ENCODE measurements at places on chromosomes 16 and 17.
A peak's percentile ranks its signal among the peaks of the same experiment; 100 is the strongest.

- no peak for DNase-seq
These were observed 290.5 kb upstream of the FOXF1 start for GRCh38 chr16:86219655-86220445.

- no peak for DNase-seq
These were observed 163.7 kb upstream of the TNRC6C start for GRCh38 chr17:77794846-77795245.

GRCh38 chr16:74071996-74072535, 224.5 kb upstream of the PSMD7 start:
- no peak for DNase-seq

DNA sequence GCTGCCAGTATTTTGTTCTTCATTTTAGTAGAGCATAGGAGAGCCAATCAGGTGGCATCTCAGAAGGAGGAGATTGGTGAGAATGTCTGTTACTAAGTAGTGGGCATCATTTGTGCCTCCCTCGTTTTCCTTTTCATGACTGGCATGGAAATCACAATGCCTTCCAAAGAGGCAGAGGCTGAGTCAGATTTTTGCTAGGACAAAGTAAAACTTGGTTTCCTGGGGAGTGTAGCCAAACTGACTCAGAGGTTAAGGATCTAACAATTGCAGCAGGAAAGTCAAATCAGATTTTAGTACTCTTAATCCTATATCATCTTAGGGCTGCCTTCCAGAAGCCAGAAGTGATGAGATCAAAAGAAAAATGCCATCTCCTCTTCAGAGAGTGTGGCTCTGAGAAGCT, 138.7 kb downstream of the ANKFN1 start:
- DNase-seq: no peak

DNA sequence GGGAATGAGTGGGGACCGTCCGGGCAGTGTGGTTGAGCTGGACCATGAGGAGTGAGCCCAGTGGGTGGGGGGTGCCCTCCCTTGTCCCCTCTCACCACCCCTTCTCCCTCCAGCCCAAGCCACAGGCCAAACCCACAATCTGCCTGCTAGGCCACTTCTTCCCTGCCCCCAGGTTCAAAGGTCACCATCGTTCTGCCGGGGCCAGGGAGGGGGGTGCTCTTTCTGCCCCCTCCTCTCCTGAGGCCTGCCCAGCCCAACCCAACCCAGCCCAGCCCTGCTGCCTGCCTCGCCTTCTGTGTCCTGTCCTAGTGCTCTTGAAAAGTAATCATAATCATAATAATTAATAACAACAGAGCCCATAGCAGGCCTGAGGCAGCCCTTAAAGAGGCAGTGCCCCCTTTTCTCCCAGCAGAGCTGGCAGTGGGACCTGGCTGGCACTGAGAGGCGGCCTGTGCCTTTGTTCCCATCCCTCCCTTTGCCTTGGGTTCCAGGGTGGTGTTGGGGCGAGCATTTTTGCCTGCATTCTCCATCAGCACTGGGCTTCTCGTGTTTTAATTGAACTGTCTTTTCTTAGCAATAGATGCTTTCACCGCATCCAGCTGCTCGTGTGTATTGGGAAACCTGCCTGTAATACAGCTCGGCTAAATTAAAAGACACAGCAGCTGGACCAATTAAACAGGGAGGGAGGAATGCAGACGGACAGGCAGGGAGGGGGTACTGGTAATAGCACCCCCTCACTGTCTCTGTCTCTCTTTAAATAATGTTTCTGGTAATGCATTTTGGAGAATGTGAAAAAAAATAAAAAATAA, 46.8 kb downstream of the SREBF1 start:
- DNase-seq: no peak

DNA sequence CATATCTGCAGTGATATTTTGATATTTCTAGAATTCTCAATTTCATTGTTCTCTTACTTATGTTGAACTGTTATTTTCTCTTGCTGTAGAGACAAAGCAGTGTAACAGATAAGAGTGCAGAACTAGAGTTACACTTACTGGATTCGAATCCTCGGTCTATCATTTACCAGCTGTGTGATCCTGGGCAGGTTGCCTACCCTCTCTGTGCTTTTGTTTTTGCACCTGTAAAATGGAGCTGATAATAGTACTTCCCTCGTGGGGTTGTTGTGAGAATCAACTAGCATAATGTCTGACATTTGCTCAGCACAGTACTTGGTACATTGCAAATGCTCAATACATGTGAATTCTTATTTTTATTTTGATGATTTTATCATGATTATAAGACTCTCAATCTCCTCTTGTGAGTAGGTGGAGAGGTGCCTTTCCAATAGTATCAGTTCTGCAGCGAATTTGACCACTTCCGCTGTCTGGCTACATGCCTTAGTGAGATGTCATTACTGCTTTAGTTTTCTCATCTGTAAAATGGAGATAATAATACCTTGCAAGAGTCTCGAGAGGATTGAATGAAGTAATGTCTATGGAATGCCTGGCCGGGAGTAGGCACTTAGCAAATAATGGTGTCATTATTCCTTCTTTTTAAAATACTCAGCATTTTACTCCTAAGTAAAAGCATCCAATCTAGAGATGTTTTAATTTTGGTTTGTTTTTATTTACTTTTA, 312.2 kb upstream of the MAF start:
- no peak for DNase-seq

GRCh38 chr16:13919330-13919682, 648 bp upstream of the ERCC4 start:
- no peak for DNase-seq

DNA sequence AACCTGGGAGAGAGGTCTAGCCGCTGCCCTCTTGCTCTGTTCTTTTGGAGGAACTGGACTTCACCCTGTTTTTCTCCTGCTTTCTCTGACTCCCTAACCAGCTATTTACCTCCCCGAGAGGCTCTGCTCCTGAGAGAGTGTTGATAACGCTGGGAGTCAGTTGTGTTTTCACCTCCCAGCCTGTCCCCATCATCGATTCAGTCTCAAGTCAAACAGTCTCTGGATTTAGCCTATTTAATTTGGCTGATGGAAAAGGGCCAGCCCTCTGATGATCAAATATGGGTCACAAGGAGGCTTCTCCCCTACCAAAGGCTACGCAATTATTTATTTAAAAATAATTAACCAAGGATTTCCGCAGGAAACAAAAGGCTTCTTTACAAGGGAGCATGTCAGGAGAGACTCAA, 31.8 kb downstream of the HNF1B start:
- DNase-seq: no peak

DNA sequence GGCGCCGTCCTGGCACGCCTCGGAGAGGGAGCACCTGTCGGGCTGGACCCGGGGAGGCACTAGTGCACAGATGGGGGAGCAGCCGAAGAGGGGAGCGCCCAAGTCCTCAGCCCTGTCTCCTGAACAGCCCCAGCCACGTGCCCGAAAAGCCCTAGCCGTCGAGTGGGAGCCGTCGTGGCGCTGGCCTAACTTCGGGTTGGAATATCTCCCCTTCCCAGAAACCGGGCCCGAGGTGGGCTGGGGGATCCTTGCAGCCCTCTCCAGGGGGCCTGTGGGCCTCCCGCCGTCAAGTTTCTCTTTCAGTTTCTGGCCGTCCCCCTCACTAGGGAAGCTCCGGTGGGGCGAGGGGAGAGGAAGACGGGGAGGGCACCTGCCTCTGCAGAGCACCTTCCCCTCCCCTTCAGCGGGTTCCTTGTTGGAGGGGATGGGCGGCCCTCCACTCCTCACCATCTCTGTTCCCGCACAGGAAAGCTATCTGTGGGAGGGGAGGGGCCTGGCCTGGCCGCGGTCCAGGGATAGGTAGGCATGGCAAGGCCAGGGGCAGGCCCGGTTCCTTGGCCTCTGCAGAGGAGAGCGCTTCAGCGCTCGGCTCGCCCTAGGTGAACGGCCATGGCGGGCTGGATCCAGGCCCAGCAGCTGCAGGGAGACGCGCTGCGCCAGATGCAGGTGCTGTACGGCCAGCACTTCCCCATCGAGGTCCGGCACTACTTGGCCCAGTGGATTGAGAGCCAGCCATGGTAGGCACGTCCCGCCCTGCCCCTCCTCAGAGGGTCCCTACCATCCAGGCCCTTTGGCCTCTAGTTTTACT, 709 bp downstream of the STAT5A start:
- DNase-seq: peak; percentile 70

GRCh38 chr17:81715872-81716673, 4.0 kb downstream of the SLC25A10 start:
- no peak for DNase-seq

DNA sequence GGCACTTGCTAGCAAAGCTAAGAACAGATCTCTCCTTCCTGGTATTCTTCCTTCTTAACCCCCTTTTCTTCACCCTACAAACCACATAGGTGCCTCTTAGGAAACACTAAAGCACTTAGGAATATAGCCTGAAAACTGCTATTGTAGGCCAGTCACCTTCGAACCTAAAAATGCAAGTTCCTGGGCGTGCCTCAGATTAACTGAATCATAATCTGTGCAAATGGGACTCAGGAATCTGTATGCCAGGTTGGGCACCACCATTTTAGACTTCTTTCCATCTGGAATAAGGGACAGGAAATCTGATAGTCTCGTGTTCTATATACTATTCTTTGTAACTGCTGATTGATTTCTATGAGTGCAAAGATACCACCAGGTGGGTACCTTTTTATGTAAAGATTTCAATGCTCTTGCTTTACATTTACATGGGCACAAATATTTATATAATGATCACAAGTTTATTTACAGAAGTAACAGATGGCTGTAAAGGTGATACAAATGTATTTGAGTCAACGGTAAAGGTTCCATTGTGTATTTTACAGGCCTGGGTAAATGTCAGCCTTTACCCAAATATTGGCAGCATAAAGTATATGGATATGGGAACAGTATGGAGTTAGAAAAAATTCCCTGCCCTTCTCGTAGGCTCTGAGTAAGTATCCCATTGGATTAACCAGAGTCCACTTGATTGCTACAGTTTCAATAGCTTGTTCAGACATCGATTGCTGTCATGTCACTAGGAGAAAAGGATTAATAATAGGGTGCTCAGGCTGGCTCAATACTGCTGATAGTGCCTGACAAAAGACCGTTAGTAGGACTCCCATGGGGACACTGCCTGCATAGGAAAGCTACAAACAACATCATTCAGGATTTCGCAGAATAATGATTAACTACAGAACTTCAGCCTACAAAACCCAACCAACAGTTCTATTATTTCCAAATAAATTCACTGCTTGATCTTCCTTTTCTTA, 124.7 kb downstream of the SNX11 start:
- DNase-seq: no peak

DNA sequence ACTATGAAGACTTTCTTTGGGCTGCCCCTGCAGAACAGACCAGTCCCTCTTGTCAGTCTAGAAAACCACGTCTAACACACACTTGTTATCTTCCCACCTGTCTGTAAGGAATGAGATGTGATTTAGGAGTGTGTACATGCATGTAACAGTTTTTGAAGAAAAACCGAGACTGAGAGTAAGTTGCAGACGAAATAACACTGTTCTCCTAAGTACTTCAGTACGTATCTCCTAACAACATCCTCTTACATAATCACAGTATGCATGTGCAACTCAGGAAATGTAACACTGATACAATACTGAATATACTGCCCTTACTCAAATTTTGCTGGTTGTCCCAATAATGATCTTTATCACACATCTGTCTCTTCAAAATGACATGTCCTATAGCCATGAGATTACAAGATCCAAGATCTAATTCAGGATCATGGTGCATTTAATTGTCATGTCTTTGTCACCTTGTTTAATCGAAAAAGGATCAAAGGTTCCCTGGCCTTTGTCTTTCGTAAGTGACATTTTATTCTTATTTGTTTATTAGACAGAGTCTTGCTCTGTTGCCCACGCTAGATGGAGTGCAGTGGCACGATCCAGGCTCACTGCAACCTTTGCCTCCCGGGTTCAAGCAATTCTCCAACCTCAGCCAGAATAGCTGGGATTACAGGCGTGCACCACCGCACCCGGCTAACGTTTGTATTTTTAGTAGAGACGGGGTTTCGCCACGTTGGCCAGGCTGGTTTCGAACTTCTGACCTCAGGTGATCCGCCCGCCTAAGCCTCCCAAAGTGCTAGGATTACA, 25.6 kb downstream of the CREBBP start:
- no peak for DNase-seq

GRCh38 chr16:89246903-89247733, 29.6 kb downstream of the ZNF778 start:
- DNase-seq: peak; percentile 33

GRCh38 chr16:1863681-1864460, 8.1 kb downstream of the MEIOB start:
- peak; percentile 41 for DNase-seq

- DNase-seq: no peak
These were observed 30.2 kb upstream of the TNRC6A start for GRCh38 chr16:24699151-24699723.

DNA sequence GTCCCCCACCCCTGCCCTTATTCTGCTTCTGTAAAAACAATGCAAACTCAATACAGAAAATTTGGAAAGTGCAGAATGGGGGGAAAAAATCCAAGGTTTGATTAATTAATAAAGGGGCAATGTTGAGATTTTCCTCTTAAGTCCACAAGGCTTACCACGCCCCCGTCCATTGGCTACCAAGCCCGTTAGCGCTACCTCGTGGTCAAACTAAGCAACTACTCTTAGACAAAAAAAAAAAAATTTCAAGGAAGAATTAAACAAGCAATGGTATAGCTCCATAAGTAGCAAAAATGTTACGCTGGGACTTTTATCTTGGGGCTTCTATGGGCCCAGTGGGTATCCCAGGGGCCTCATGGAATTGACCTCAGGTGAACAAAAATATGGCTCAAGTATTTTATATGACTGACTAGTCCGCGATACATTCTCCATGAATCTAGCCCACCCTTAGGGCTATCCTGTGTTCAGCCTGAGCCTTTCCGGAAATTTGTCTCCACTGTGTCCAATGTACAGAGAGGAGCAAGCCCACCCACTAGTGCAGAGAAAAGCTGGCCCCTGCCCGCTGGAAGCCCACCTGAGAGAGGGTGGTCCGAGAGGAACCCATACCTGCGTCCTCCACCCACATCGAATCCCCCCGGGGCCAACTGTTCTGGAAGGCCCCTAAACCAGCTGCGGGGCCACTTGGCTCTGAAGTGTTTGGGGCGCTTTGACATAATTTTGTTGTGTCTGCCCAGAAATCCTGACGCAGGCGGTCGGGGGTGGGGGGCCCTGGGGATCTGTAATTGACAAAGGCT, 19.1 kb upstream of the TEX2 start:
- DNase-seq: peak; percentile 78

DNA sequence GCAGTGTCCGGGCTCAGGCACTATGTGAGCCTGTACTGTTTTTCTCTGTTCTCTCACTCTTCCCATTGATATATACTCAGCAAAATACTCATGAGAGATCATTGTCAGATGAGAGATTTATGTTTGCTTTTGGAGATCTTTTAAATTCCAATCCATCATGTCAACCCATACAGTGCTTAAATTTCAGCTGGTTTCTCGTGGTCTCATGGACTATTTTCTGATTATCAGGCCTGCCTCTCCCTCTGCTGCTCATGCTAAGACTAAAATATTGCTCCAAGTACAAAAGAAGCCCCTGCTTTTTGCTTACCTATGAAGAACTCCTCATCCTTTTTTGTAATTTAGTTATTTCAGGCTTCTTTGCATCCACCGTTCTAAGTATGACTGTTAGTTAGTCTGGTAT, 547.2 kb downstream of the KCNJ2 start:
- DNase-seq: no peak
